Renal cortical epithelial cell (primary cell): ENCODE measurements at places on chromosomes 5 and 9.

DNA sequence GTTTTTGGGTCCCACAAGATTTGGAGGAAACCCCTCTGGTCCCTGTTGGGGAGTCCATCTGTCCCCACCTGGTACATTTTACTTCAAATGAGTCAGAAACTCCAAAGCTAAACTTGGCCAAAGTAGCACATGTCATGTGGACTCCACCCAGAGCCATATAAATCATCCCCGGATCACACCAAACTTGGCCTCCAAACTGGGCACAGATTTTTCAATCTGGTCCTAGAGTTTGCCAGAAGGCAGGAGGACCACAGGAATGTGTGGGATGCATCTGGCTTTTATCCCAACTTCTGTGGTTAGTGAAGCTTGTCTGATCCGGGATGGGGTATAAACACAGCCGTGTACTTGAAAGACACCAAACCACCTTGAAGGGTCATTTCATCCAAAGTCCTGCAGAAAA, 66.3 kb downstream of the MAT2B start:
- peak; percentile 94 for DNase-seq

- DNase-seq: no peak
Observed at GRCh38 chr5:149682532-149683075, 47.5 kb upstream of the PPARGC1B start.

- DNase-seq: no peak
Observed at GRCh38 chr5:143790457-143791112, 21.4 kb upstream of the HMHB1 start.

GRCh38 chr5:132746954-132747615, at the start of gene CCNI2:
TSS of gene CCNI2 (plus strand) at chr5:132747426. CDS start at chr5:132747496, 70 bp downstream.
- peak; percentile 52 for DNase-seq

DNA sequence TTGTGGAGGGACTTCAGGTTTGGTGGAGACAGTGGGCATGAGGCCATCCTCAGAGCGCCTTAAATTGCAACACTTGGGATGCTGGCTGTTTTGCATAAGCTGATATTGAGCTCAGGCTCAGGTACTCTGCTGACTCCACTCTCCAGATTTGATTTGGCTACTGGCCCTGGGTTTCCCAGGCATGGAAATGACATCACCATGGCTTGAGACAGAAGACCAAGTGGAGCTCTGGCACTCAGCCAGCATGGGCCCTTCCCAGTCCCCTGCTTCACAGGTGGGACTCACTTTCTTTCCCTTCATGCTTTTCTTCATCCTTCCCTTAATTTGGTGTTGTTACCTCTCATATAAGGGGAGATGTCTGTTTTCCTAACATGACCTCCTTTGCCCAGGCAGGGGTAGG, 72.0 kb upstream of the IL12B start:
- no peak for DNase-seq

DNA sequence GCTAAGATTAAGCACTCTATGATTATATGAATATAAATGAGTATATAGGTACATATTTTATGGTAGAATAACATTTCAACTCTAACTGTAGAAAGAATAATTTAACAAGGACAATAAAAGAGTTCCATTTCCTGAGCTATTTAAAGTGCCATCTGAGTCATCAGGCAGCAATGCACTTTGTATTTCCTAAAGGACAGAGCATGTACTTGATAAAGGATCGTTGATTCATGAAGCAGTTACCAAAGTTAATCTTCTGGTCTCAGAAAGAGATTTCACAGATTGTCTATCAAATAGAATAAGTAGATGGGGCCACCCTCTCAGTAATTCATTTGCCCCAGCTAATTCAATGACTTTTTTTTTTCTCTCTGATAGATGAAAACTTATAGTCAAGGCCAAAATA, 747.8 kb downstream of the CDH18 start:
- DNase-seq: peak; percentile 64

- peak; percentile 90 for DNase-seq
Observed at GRCh38 chr9:6632516-6633183, 12.9 kb downstream of the GLDC start.

DNA sequence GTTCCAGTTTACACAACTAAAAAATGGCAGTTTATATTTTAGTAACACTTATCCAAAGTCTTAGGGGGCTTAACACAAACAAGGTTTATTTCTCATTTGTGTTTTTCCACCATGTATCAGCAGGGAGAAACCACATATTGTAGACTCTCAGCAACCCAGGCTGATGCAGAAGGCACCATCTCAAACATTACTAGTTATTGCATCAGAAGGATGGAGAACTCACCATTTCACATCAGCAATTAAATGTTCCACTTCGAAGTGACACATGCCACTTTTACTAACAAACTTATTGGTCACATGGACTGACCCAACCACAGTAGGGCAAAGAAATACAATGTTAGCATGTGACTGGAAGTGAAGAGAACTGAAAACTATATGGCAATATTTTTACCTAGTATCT, 22.5 kb upstream of the SMC2 start:
- DNase-seq: no peak

DNA sequence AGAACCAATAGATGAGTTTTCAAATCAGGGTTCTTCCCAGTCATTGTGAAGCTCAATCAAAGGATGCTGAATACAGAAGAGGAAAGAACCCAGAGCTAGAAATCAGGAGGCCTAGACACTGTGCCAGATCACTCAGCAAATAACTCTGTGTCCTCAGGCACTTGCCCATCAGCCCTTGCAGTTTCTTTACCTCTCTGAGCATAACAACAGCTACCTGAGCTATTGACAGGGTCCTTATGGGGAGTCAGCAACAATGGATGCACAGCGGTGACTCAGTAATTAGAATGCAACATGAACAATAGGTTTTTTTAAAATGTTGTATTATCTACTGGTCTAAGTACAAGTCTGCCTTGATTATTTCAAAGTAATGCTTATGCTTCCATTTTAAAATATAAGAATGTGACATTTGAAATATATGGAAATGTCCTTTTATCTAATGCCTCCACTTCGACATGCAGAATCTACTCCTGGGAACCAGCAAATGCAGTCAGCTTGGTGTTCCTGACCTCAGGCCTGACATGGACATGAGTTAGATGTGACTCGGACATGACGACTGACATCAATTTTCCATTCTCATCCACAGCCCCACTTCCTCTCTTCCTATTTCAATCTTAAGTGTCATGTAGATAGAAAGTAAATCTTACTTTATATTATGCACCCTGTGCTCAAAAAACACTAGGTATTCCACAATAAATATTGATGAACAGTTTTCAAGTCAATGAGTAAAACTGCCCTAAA, 155.0 kb downstream of the TLE1 start:
- no peak for DNase-seq

GRCh38 chr5:94223235-94223634, 395.2 kb downstream of the KIAA0825 start:
- DNase-seq: no peak

DNA sequence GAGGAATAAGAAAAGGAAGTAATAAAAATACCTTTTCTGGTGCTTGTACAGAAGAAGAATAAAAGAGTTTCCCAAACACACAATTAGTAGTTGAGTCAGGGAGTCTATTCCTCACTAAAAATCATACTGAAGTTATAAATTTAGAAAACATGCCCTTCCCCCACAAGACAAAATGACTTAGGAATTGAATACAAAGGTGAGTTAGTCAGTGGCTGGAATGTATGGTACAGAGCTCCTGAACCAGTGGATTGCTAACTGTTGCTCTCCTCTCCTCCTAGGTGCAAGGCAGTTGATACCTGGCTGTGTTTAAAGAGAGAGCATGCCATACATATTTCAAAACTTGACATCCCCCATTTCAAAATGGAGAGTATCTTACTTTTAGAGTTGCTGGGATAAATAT, 1.9 kb downstream of the GDA start:
- DNase-seq: peak; percentile 63

DNA sequence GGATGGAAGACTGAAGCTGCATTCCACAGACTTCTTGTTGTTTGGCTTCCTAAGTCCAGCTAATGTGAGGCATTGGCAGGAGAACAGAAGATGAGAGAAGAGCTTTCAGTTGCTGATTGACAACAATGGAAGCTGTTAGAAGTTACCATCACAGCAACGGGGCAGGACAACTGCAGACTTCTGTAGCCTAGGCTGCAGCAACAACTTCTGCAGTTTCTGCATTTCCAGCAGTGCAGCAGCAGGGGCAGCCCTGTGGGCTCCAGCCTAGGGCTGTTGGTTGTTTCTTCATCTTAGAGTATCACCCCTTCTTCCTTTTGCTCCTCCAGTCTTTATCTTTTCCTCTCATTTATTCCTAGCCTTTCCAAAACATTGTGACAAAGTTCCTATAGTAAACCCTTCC, 528.8 kb upstream of the PTGER4 start:
- DNase-seq: no peak
